Renal cortical epithelial cell (primary cell): ENCODE measurements at places on chromosomes 12 and 14.

GRCh38 chr12:93593843-93594242, 21.4 kb downstream of the SOCS2 start:
- DNase-seq, result no peak

DNA sequence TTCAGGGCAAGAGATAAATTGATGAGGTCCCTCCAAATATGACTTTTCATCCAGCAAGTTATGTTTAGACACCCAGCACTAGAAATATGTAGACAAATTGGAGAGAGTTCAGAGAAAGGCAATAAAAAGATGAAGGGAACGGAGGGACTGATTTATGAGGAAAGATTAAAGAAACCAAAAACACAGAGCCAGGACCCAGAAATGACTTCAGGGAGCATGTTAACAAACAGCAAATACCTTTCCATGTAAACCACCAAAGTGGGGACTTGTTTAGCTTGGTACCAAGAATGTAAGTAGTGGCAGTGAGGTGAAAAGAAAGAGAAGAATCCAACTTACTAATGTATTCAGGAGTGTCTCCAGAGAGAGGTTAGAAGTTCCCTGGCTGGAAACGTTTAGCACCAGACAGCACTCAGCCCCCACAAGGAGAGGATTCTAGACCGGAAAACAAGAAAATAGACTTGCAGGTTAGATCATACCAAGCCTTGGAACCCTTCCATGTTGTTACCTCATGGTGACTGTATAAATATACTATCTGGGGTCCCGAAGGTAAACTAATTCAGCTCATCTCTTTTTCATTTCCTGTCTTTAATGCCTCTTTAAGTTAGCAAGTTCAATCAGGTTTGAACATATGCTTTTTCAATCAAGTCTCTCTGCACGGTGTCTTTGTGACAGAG, 79.2 kb downstream of the TBC1D30 start:
- DNase-seq, result no peak

- DNase-seq, result no peak
Measured at GRCh38 chr14:70653662-70654061, 11.9 kb downstream of the TTC9 start.

- DNase-seq, result no peak
Measured at GRCh38 chr12:111457071-111457470, 51.3 kb downstream of the SH2B3 start.

DNA sequence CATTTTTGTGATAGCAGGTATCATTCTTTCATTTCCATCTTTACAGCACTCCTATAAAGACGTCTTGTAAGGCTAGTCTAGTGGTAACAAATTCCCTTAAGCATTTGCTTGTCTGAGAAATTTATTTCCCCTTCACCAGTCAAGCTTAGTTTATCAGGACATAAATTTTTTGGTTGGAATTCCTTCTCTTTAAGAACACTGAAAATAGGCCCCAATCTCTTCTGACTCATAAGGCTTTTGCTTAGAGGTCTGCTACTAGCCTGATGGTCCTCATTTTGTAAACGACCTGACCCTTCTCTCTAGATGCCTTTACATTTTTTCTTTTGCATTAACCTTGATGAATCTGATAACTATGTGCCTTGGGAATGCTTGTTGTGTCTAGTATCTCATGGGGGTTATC, 20.3 kb downstream of the OLR1 start:
- DNase-seq, result no peak

GRCh38 chr12:26011099-26011498, 52.6 kb downstream of the RASSF8 start:
- DNase-seq, result peak; percentile 42
